SK-N-SH (cell line): ENCODE measurements at places on chromosomes 11 and 22. TPM values are rescaled to one million over a fixed set of nuclear protein-coding genes. Genes with fewer than 3 reads are reported as not detected.
A peak's percentile ranks its signal among the peaks of the same experiment; 100 is the strongest.

- no peak for DNase-seq
These were observed 59.4 kb upstream of the HMGXB4 start for GRCh38 chr22:35197886-35198285.

DNA sequence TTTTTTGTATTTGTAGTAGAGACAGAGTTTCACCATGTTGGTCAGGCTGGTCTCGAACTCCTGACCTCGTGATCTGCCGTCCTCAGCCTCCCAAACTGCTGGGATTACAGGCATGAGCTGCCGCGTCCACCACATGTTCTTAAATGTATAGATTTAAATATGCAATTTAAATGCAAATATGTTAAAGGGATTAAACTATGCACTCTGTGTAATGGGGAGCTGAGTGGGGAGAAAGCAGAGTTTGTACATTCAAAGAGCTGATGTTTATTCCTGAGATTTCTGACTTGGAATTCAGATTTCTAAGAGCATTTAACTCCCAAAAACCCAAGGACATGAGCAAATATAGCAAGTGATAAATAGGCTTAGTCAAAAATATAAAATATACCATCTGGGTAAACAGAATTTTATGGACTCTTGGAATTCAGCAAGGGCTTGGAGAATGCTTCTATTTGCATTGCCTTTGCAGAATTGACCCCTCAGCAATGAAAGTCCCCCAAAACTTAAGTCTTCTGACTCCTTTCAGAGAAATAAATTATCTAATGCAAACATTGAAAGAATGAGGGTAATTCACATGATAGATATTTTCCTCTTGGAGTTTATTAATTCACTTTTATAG lies 170.6 kb downstream of the LUZP2 start:
- no peak for DNase-seq

DNA sequence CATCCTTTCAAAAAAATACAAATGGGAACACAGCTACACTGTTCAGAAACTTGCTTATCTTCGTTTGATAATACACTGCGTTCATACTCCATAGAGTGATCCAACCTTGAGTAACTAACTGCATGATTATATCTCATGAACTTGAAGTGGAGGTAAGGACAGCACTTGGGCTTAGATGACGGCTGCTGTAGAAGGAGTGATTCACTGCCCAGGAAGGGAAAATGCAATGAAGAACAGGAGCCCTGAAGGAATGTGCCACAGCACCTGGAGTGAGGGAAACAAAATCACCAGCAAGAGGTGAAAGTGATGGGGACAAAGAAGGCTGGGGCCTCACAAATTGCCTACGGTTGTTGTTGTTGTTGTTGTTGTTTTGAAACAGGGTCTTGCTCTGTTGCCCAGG lies 44.1 kb upstream of the SC5D start:
- no peak for DNase-seq

- no peak for DNase-seq
These were observed 8.2 kb upstream of the F2 start for GRCh38 chr11:46710821-46711269.

DNA sequence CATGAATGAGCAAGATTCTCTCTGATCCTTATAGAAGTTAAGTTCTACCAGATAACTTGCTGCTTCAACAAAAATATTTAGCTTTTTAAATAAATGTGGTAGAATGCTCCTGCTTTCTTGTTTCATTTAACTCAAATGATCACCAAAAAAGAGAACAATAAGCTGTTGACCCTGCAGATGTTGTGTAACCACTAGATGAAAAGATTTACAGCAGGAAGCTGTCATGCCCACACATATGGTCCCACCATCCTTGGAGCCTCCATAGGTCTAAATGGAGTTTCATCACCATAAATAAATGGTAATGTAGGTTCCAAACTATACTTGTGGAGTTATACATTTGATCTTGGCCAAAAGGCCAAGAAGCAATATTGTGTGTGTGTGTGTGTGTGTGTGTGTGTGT lies 118.8 kb downstream of the RRAS2 start:
- DNase-seq, result no peak

GRCh38 chr11:111128076-111128870 lies 117.3 kb upstream of the POU2AF2 start:
- no peak for DNase-seq

- DNase-seq, result peak; percentile 58
These were observed 15.9 kb downstream of the RHOG start for GRCh38 chr11:3824714-3825472.

DNA sequence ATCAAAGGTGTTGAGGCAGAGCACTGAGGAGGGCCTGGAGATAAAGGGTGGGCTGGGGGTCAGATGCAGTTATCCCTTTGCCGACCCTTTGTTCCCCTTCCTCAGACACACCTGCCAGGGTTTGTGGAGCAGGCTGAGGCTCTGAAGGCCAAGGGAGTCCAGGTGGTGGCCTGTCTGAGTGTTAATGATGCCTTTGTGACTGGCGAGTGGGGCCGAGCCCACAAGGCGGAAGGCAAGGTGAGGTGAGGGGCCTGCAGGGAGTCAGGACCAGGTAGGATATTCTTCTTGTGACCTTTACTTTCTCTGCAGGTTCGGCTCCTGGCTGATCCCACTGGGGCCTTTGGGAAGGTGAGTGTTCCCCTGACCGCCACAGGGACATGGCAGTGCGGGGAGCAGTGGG lies 2.6 kb downstream of the PRDX5 start:
- DNase-seq, result no peak

- DNase-seq, result no peak
These were observed 2.9 kb downstream of the APOC3 start for GRCh38 chr11:116832350-116833290.

- DNase-seq, result no peak
These were observed 1.6 kb upstream of the GSTP1 start for GRCh38 chr11:67582011-67582410.

DNA sequence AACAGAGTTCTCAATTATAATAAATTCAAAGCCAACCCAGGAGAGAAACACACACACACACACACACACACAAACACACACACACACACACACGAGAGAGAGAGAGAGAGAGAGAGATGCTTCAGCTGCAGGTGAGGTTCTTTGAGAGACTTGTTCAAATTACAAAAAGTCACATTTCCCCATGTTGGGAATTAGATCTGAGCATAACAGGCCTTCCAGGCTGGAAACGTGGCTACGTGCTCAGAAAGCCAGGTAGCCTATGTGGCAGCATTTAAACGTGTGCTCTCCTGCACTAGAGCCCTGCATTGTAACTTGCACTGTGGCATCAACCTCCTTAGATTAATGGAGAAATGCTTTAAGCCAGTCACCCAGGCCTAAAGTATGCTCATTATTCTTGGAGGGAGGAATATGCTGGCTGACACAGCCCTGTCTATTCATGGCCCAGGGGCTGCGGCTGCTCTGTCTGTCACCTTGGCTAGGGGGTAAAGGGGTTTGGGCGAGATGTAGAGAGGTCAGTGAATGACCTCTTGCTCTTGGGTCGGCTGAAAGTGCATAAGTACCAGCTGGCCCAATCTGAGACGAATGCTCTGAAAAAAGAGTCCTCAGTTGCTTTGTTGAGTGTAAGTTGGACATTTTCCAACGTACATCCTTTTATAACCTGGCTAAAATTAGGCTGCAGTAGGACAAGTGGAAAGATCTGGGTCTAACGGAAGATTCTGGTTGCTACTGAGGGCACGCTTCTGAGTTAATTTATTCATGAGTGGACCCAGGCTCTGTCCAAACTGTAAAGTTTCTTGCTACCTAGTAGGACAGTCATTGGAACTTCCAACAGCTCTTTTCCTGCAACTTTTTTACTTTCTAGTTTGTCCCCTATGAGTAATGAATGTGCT lies 171.1 kb upstream of the SEZ6L start:
- no peak for DNase-seq

DNA sequence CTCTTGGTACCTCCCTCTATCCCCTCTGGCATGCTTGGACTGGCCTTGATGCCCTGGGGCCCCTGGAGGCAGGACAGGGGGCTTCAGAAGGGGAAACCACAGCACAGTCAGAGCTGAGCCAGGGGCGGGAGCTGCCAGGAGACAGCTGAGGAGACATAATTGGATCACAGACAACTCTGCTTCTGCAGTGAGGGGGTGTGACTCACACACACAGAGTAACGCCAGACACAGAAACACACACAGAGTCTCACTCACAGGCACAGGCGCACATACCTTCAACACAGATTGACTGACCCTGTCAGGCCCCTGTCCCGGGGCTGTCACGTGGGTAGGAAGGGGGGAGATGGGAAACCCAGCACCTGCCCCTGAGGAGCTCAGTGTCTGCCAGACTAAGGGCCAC lies 20.6 kb downstream of the STARD10 start:
- peak; percentile 87 for DNase-seq

DNA sequence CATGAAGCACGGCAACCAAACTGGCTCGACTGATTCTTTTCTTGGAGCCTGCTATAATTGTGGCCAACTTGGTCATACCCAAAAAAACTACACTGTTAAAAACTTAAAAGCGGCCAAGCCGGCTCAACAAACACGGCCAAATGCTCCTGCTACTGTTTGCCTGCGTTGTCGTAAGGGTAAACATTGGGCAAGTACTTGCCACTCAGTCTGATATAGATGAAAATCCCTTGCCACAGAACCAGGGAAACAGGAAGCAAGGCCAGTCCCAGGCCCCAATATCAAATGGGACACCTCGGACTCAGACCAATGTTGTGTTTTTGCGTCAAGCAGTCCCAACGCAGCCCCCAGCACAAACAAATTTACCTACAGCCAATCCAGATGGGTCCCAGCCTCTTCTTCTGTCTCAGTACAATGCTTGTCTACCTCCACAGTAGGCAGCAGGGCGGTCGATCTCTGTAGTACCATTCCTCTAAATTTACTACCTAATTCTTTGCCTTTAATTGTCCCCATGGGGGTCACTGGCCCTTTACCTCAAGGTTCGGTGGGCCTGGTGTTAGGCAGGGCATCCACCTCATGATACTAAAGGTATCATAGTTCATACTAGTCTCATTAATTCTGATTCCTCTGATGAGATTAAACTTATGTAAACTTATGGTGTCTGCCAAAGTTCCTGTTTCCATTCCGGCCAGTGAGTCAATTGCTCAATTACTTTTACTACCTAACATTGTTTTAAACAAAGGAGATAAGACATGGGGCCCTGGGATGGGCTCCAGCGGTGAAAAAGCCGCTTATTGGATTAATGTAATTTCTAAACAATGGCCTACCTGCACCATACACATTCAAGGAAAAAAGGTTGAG lies 3.7 kb upstream of the COMT start:
- DNase-seq, result no peak

- no peak for DNase-seq
These were observed 17.6 kb upstream of the MED17 start for GRCh38 chr11:93766504-93766903.

GRCh38 chr11:68381716-68382115 lies 69.3 kb downstream of the LRP5 start:
- DNase-seq, result peak; percentile 51

- DNase-seq, result peak; percentile 90
These were observed 1.8 kb downstream of the PRAME start for GRCh38 chr22:22556995-22557925.

- no peak for DNase-seq
These were observed 4.7 kb upstream of the ASCC2 start for GRCh38 chr22:29842740-29843139.

DNA sequence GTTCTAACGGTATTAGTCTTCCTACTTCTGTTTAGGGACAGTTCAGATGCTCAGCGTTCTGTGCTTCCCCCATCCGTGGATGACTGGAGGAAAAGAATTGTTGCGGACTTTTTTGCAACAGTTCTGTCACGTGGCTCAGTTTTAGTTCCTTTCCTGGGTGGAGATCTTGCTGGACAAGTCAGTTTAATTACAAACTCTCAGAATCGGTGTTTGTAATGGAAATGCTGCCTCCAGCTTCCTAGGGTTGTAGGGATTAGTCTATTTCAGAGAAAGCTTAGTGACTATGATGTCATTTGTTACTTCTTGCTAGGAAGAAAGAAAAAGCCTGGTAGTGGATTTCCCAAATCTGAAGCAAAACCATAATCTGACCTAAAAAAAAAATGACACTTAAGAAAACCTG lies 320.4 kb downstream of the CADM1 start:
- DNase-seq, result no peak

GRCh38 chr11:80948781-80949180 lies 1508.0 kb upstream of the TENM4 start:
- no peak for DNase-seq

GRCh38 chr22:43110444-43110926 lies at the start of gene BIK:
TSS of gene BIK (plus strand) at chr22:43110750. CDS start at chr22:43124023, 13,273 bp downstream.
- DNase-seq, result peak; percentile 74

Gene PANX2
- polyA plus RNA-seq, result 1.3 and 2.4 TPM in 2 replicates

Gene DBX1
- polyA plus RNA-seq, result not detected in 2 replicates

Gene NUDT22
- 72.7 and 74.0 TPM in 2 replicates for polyA plus RNA-seq

Gene XPNPEP3
- 8.6 and 10.7 TPM in 2 replicates for polyA plus RNA-seq

Gene PATE3
- polyA plus RNA-seq, result not detected in 2 replicates

Gene RAB39A
- 0.18 and 0.36 TPM in 2 replicates for polyA plus RNA-seq

Gene WT1
- polyA plus RNA-seq, result 0.15 and 0.49 TPM in 2 replicates

Gene SYCE3
- polyA plus RNA-seq, result 2.1 and 3.6 TPM in 2 replicates

Gene JAML
- not detected in 2 replicates for polyA plus RNA-seq

Gene MB
- 0.86 and 0.95 TPM in 2 replicates for polyA plus RNA-seq

Gene OLFML1
- polyA plus RNA-seq, result not detected in 2 replicates

Gene FGF3
- polyA plus RNA-seq, result not detected in 2 replicates

Gene RASL10A
- 0.18 and 0.36 TPM in 2 replicates for polyA plus RNA-seq

Gene SLC25A18
- polyA plus RNA-seq, result 0.02 TPM in 1 of 2 replicates, not detected in the other

Gene OR2D2
- polyA plus RNA-seq, result not detected in 2 replicates

Gene SAA4
- polyA plus RNA-seq, result not detected in 2 replicates

Gene TPCN2
- 7.6 and 8.7 TPM in 2 replicates for polyA plus RNA-seq
